ENCODE measurements at places on chromosomes 5 and 9.

DNA sequence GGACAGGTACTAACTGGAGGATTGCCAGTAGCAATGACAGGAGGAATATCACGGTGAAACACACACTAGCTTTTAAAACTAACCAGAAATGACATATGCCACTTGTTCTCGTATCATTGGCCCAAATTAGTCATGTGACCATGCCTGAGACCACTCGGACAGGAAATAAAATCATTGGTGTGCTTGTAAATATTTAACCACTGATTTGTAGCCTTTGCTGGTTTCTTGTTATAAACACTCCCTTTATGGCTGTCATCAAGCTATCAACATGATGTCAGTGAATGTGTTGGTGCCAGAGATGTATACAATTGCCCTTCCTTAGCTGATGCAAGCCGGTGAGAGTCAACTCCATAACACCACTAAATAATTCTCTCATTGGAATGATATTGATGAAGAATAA lies 123.7 kb upstream of the ANKH start:
- DNase-seq: no peak

DNA sequence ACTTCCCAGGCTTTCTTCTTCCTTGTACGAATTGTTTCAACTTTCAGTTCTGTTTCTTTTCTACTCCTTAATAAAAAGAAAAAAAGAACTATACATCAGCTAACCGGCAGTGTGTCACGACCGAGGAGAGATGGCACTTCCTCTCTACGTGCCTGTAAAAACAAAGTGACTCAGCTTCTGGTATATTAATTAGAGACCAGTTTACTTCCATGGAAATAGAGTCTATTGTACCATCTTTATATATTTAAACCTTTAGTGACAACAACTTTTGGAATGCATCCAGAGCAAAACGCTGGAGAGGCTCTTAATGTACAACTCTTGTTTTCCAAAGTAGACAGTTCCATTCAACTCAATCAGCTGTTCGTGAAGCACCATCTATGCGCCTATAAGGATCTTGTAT lies 94.5 kb upstream of the LIFR start:
- DNase-seq: no peak

- no peak for DNase-seq
Measured at GRCh38 chr5:82676661-82677060, 398.5 kb upstream of the RPS23 start.

DNA sequence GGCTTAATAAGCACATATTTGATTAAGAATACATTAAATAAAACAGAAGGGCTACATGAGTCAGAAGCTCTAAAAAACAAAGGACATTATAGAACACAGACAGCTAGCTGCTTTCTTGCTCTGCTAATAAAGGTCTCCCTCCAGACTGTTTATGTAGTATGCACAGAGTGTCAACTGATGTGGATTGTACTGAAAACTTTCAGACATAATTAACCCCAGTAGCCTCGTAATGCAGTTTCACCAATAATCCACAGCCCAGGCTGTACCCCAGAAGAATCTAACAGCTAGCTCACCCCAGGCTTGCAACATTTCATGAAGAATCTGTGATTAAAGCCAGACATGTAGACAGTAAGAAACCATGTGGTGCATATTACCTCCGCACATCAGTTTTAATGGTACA lies 30.8 kb downstream of the FGF10 start:
- DNase-seq: no peak

- DNase-seq: no peak
Measured at GRCh38 chr5:160165137-160166068, 46.2 kb upstream of the PWWP2A start.

GRCh38 chr5:167916261-167916691 lies 375.2 kb upstream of the WWC1 start:
- no peak for DNase-seq

GRCh38 chr5:63262185-63262981 lies 683.8 kb downstream of the LRRC70 start:
- no peak for DNase-seq

DNA sequence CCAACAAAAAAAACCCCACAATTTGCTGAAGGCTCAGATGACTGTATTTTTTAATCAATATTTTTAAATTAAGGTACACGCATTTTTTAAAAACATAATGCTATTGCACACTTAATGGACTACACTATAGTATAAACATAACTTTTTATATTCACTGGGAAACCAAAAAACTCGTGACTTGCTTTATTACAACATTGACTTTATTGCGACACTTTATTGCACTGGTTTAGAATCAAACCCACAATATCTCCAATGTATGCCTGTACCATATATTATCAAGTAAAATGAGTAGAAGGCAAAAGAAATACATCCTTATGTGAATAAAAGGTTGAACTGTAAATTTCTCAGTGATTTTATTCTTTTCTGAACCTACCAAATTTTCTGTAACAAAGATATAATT lies 53.7 kb downstream of the RICTOR start:
- no peak for DNase-seq

DNA sequence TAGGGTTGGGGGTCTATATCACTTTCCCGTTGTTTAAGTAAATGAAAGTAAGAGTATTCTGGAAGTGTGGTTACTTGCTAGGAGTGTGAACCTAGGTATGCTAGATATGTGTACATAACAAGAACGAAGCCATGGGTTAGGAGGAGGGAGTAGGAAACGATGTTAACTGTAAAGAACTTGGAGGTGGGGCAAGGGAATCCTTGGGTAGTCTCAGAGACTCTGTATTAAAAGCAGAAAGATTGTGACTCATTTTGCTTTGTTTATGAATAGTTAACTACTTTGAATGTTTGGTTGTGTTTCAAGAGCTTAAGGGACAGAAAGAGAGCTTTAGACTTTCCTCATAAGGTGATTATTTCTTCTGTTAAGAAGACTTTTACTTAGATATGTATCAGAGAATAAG lies 59.9 kb downstream of the TMEM252 start:
- DNase-seq: no peak

DNA sequence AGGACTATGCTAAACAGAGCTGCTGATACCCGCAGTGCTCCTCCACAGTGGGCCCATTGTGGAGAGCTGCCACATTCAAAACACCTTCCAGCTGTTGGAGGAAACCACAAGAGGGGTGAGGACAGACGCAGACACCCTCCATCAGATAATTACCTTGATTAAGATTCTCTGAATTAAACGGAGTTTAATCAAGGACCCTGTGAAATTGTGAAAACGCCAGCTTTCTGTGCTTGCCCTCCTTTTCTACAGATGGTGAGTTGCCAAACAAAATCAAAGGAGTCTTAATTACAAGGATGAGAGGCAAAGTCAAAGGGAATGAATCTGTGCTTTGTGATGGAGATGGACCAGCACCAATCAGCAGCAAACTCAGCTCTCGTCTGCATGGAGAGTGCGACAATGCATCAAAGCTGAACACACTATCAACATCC lies 596.1 kb downstream of the ELAVL2 start:
- DNase-seq: no peak

DNA sequence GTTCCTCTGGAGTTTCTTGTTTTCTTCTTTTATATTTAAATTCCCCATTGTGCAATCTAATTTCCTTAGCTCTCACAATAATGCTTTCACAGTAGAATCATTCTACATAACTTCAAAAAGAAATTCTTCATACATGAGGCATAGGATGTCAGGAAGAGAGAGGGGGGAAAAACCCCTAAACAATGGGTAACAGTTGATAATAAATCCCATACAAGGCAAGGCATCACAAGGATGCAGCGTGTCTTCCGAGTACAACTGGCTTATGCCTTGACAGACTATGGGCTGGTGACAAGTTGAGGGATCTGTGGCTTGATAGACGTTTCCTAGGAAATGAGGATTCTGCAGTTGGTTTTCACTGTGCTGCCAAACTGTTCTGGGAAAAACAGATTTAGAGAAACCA lies 247.4 kb downstream of the ARL15 start:
- no peak for DNase-seq

DNA sequence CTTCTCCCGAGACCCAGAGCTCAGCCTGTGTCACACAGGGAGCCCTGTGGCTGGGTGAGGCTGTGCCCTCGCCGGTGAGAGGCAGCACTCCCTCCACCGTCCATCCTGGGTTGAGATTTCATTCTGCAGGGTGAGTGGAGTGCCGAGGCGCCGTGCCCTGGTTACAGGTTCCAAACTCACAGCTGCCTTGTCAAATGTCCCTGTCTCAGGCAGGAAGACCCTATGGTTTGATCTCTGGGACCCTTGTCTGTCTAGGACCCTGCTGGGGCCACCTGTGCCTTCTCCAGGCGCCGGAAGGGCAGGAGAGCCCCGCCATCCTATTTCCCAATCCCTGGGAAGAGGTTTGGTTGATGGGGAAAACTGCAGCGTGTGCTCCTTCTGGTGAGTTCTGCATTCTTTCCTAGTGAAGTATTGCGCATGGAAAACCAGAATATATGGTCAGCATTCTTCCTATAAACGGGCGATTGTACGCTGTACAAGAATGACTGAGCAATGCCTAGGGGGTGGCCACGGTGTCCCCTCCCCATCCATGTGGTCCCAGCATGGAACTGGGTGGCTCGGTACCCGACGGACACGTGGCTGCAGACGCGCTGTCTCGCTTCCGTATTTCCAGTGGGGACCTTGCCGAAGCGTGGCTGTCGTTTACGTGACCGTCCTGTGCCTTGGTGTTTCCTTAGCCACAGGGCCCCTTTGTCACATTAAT lies 95.9 kb upstream of the COL5A1 start:
- no peak for DNase-seq

DNA sequence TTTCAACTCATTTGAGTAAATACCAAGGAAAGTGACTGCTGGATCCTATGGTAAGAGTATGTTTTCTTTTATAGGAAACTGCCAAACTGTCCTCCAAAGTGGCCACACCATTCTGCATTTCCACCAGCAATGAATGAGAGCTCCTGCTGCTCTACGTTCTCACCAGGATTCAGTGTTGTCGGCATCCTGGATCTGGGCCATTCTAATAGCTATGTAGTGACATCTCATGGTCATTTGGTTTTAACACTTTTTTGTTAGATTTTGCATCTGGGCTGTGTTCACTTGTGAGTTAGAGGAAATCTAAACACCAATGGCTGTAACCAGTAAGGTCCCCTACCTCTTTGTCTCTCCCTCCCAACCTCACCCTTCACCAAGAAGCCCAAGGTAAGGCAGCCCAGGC lies 115.9 kb downstream of the ATPSCKMT start:
- DNase-seq: no peak

DNA sequence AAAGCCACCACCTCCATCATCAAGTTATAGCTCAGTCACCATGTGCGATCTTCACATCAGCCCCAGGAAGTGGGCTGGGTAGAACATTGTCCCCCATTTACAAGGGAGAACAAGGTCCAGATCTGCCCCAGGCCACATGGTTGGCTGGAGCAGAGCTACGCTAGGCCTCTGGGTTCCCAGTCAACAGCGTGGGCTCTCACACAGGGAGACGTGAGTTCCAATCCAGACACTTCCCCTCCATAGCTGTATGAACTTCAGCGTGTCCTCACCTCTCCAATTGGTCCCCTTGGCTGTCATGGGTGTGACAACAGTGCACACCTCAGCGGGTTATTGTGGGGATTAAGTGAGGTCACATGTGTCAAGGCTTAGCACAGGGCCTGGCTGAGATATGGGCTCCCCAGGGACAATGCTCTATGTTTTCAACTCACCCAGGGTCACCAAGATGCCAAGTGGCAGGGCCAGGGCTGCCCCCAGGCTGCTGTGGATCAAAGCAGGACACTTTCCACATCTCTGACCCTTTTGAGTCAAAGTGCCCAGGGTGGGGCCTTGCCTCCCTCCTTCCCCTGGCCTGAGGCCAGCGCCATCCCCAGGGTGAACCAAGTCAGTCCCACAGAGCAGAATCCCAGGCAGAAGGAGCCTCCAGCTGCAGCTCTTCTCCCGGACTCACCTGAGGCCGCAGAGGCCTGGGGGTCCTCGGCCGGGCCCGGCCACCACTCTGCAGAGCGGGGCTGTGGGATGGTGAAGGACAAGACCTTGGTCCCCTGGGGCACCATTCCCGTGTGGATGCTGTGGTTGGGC lies 19.8 kb downstream of the AKNA start:
- no peak for DNase-seq

DNA sequence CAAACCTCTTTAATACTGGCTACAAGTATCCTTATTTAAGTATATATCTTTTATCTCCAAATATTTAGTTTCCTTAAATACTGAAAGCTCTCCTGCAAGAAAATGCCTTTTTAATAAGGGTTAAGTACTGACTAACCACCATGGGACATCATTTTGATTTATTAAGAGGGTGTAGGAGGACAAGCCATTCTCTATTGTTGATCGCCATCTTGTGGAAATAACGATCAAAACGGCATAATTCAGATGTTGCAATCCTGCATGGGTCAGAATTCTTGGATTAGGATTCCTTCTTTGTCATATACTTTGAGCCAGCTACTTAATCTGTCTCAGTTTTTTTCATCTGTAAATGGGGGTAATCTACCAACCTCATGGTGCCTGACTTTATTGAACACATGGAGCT lies 28.7 kb upstream of the C5orf46 start:
- DNase-seq: no peak

- no peak for DNase-seq
Measured at GRCh38 chr5:130337179-130337888, 433.1 kb downstream of the CHSY3 start.

GRCh38 chr9:37650873-37651768 lies at the start of gene FRMPD1:
Gene FRMPD1, plus strand, starts transcription at chr9:37650954. Its CDS starts 41,688 bp downstream, at chr9:37692642.
- peak; percentile 23 for DNase-seq

DNA sequence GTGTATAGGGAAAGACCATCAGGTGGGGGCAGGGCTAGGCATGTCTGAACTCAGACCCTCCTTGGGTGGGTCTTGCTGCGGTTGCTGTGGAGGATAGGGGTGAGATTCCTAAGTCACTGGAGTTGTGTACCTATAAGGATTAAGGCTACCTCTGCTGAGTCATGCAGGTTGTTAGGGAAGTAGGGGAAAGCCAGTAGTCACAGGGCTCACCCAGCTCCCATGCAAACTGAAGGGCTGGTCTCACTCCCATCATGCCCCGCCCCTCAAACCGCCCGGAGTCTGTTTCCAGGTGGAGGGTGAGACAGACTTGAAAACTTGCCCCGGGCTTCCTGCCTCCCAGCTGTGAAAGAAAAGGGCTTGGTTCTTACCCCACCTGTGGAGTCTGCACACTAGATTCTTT lies 161.8 kb downstream of the CAVIN4 start:
- DNase-seq: no peak

GRCh38 chr5:32753765-32754164 lies 42.6 kb downstream of the NPR3 start:
- DNase-seq: no peak

- no peak for DNase-seq
Measured at GRCh38 chr5:170603578-170604565, 100.1 kb downstream of the KCNIP1 start.

DNA sequence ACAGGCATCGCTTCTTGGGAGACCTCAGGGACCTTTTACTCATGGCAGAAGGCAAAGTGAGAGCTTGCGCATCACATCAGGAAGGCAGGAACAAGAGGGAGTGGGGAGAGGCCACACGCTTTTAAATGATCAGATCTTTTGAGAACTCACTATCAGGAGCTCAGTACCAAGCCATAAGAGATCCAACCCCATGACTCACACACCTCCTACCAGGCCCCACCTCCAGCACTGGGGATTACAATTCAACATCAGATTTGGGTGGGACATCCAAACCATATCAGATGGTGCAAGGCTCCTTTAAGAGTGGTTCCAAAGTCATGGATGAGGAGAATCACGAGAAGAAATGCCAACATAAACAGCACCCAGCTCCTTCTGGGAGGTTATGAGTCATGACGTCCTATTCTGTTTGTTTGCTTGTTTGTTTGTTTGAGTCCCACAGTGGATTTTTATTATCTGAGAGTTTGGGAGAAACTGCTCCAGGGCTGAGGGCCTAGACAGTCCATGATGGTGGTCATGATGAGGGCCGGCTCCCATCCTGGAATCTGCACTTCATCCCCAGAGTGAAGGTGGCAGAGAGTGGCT lies 453.5 kb downstream of the GADD45G start:
- DNase-seq: no peak
